ENCODE measurements at places on chromosomes 5 and 9.

- no peak for DNase-seq
Measured at GRCh38 chr9:127411122-127411521, 13.1 kb upstream of the ZNF79 start.

- no peak for DNase-seq
Measured at GRCh38 chr9:73799446-73799845, 647.8 kb downstream of the ANXA1 start.

GRCh38 chr5:62593331-62593730, 14.7 kb downstream of the LRRC70 start:
- no peak for DNase-seq

DNA sequence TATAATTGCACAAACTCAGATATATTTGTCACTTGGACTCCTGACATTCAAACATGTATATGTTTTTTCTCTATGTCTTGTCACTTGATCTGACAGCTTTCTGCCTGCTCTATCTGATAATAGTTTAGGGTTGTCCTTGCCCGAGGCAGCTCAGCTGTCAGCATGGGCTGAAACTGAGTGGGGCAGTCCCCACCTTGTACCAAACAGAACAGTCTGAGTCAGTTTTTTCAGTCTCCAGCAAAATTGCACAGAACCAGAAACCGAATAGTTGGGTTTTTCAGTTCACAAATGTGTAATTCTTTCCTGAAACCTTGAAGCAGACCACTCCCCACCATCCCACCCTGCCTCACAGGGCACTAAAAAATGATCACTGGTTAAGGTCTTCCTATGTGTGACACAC, 9.5 kb upstream of the HAND1 start:
- no peak for DNase-seq

DNA sequence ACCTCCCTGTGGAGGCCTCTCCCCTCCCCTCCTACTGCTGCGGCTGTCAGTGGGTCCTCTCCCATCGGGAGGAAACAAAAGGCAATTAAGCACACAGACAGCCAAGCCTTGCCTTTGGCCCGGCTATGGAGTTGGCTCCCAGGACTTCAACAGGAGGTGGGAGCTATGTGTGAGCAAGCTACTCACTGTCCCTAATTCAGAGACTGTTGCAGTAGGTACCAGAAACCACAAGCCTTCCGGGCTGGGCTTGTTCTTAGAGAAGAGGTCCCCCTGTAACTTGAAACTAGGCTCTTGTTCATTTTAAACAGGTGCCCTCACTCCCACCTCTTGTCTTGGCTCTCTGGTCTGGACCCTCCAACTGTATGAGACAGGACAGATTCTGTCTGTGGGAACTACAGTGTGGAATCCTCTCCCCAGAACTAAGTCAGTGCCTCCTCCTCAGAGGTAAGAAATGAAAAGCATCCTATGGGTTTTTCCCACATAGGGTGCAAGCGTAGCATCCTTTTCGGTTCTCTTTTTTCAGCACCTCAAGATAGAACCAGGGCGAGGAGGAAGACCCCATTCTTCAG, 561.1 kb downstream of the EBF1 start:
- no peak for DNase-seq

GRCh38 chr9:35832814-35833213, 3.8 kb downstream of the TMEM8B start:
- no peak for DNase-seq

All from mesothelial cell of epicardium (in vitro differentiated cells).